Activated CD4-positive, alpha-beta T cell treated with anti-CD3 and anti-CD28 coated beads, Interleukin-2, amount 50 U/mL, for 4 hours (primary cell): ENCODE measurements at places on chromosomes 16 and 17.

GRCh38 chr16:67923414-67924116, 8.1 kb downstream of the CTRL start:
- no peak for DNase-seq

DNA sequence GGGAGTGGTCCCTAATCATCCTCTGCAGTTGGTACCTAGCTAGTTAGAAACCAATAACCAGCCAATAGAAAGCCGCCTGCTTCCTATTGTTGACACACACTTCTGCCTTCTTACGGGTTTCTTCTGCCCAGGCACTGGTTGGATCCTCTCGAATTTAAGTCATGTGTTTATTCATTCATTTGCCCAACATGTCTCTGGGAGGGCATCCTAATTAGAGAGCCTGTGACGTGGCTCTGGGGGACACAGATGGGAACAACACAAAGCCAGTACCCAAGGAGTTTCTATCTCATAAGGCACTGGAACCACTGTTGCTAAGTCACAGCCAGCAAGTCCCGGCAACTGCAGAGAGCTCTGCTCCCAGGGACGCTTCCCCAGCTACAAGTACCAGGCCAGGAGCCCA, 300.7 kb upstream of the TNRC6C start:
- DNase-seq: no peak

DNA sequence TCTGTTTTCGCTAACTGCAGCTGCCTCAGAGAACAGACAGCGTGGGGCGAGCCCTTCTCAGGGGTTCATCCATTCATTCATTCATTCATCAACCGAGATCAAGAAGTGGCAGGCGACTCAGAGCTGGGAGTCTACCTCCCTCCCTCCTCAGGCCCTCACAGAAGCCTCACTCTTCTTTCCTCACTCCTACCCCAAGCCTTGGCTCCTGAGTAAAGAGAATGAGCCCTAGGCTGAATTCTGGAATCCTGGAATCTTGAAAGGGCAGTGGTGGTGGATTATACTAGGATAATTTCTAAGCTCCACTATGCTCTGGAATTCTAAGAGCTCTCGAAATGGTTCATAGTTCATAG, 2.3 kb upstream of the DLX3 start:
- no peak for DNase-seq

- DNase-seq: no peak
These were observed 10.7 kb upstream of the TMC5 start for GRCh38 chr16:19406891-19407491.

DNA sequence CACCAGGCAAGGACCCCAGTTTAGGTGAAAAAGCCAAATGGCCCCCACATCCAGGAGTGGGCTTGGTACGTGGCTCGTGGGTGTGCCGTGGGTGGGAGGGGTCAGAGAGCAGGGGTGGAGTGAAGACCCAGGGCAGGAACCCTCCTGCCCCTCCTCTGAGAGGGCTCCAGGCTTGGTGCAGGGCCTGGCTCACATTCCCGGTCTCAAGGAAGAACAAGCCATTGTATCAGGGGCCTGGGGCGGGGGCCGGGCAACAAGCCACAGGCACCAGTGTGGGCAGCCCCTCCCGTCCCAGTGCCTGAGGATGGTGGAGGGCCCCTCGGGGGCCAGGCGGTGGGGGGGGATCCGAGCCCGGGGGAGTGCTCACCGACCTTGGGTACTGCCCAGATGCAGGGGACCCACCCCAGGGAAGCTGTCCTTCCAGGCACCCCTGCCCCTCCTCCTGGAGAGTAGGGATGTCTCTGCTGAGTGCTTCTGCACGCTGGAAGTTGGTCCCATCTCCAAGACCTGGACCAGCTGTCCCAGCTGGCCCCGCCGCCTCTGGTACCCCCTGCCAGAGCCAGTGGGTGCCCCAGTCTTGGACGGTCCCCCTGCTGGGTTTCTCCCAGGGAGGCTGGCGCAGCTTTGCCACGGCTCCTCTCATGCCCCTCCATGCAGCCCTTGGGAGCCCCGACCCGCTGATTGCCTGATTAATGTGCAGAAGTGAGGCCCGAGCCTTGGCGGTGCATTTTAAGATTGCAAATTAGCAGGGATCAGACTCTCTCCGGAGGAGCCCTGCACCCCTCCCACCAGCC, 83.7 kb downstream of the RTN4RL1 start:
- DNase-seq: no peak

DNA sequence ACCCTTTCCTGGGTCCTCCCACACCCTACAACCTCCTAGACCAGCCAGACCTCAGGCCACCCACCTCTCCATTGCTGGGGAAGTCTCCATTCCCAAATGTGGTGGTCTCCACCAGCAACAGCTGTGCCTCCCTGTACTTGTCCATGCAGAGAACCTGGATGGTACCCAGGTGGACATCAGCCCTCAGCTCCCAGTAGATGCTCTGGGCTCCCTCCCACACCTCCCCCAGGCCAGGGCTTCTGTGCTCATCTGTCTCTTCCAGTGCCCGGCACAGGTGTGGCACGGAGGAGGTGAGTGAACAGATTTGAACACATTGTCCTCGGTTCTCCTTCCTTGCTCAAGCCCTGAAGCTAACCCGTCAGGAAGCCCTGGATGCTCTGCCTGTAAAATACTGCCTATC, 34.6 kb downstream of the LGALS9 start:
- no peak for DNase-seq

DNA sequence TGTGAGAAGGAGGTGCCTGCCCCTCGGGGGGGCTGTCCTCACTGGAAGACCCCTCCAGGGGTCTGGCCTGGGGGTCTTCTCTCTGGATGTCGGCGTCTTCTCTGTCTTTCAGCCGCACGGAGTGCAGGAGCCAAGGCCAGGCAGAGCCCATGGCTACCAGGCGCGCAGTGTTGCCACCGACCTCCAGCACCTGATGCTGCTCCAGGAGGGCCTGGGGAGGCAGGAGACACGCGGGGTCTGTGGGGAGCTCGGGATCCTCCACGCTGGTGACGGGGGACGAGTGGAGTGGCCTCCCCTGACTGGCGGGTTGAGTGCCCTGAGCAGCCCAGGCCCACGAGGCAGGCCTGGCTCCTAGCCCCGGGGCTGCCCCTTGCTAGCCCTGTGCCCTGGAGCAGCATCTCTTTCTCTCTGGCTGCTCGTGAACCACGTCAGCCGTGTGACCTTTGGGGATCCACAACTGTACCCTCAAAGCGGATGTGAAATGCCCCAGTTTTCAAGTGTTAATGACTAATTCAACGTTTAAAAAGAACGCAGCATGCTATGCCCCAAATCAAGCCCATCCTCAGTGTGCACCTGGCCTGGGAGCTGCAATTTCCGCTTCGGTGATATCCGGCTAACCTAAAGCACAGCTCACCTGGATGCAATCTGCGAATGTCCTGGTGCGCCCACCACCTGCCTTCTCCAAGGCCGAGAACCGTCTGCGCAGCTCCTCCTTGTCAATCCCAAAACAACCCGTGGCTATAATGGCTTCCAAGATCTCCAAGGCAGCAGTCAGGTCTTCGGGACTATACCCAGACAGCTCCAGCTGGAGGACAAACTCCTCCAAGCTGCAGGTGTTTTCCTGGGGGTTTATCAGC, 62.9 kb downstream of the IL21R start:
- DNase-seq: no peak

DNA sequence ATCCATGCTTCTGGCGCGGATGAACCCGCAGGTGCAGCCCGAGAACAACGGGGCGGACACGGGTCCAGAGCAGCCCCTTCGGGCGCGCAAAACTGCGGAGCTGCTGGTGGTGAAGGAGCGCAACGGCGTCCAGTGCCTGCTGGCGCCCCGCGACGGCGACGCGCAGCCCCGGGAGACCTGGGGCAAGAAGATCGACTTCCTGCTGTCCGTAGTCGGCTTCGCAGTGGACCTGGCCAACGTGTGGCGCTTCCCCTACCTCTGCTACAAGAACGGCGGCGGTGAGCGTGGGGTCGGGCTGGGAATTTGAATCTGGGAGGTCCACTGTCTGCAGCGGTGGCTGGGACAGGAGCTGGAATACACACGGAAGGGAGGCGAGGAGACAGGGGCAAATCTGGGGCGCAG, 904 bp downstream of the SLC6A2 start:
- no peak for DNase-seq
